ENCODE measurements at places on chromosomes 5 and 9.

- DNase-seq: no peak
Measured at GRCh38 chr9:75487856-75488718, 399.8 kb downstream of the OSTF1 start.

GRCh38 chr5:67146574-67146973 is 50.0 kb downstream of the CD180 start:
- DNase-seq: no peak

DNA sequence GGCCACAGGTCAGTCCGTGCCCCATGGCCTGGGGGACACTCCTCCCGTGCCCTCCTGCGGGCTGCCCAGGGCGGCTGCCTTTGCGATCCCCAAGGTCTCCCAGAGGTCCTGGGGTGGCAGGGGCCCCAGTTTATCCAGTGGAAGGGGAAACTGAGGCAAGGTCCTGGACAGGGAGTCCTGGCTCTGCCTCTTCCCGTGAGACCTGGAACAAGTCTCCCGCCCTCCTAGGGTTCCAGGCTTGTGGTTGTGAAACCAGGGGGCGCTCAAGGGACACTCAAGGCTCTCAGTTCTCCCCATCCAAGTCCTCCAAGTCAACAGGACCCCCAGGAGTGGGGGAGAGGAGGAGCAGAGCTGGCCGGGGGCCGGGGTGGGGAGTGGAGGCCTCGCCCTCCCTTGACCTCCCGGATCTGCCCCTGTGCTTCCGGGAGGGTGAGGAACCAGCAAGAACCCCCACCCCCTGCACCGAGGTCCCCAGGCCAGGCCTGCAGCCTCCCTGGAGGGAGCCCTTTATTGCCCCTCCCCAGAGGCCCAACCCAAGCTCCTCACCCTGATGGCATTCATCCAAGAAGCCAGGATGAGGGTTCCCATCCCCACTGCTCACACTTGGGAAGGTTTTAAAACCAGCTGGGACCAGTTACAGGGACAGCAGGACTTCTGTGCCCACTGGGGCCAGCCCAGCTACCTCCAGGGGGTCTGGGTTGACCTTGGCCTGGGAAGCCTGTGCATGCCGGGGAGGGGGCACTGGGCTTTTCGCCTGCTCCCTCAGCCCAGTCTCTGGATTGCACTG is 24.7 kb upstream of the TMEM250 start:
- DNase-seq: no peak

GRCh38 chr5:108382784-108383330 is 959 bp upstream of the FBXL17 start:
- DNase-seq: peak; percentile 10

GRCh38 chr9:14434158-14434504 is 120.2 kb upstream of the NFIB start:
- DNase-seq: no peak

DNA sequence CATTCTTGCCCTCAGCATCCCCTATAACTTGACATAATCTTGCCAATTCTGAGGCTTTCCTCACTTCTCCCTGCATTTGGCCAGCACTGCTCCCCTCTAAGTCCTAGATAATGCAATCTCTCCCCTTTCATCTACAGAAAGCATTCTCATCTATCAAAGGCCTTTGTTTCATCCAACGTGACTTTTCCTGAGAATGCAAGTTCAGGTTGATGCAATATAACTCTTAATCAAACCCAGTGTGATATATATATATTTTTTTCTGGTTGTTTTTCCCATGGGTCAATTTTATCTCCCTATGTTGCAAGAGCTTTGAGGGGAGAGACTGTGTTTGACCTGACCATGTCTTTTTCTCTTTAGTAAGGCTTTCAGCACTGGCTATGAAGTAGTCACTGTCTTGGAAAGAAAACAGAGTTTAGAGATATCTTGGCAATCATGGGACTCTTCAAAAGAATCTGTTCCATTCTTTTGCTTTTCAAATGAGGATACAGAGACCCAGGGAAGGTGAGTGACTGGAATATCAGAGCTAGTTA is 268.6 kb downstream of the TRPM3 start:
- no peak for DNase-seq

GRCh38 chr5:115673596-115673995 is 47.8 kb upstream of the TMED7 start:
- no peak for DNase-seq

DNA sequence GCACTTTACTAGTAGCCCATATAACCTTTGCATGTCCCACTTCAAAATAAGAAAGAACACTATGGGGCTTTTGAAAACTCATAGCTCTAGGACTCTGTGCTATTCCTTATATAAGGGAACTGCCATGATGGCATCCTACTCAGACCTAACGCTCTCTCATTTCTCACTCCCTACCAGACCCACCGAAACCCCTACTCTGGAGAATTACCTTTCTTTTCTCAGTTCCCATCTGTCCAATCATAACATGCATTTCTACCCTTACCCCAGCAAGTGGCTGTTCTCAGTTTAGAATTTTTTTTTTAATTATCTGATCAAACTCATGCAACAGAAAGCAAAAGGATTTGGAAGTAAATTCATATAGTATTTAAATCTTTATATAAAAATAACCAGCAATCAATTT is 27.3 kb downstream of the CARNMT1 start:
- no peak for DNase-seq

GRCh38 chr9:105006514-105006913 is 78.6 kb upstream of the ABCA1 start:
- DNase-seq: no peak

DNA sequence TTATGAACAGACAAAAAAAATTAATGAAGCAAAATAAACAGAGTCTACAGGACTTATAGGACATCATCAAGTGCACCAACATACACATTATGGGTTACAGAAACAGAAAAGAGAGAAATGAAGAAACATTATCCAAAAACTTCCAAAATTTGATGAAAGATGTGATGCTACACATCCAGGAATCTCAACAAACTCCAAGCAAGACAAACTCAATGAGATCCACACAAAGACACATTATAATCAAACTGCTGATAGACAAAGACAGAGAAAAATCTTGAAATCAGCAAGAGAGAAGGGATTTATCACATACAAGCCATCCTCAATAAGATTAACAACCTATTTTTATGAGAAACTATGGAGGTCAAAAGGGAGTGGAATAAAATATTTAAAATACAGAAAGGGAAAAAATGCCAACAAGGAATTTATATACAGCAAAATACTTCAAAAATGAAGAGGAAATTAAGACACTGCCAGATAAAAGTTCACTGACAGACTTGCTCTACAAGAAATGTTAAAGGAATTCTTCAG is 101.0 kb downstream of the NR2F1-AS1 start:
- DNase-seq: no peak

GRCh38 chr5:163888366-163888765 is 382.9 kb downstream of the MAT2B start:
- no peak for DNase-seq

DNA sequence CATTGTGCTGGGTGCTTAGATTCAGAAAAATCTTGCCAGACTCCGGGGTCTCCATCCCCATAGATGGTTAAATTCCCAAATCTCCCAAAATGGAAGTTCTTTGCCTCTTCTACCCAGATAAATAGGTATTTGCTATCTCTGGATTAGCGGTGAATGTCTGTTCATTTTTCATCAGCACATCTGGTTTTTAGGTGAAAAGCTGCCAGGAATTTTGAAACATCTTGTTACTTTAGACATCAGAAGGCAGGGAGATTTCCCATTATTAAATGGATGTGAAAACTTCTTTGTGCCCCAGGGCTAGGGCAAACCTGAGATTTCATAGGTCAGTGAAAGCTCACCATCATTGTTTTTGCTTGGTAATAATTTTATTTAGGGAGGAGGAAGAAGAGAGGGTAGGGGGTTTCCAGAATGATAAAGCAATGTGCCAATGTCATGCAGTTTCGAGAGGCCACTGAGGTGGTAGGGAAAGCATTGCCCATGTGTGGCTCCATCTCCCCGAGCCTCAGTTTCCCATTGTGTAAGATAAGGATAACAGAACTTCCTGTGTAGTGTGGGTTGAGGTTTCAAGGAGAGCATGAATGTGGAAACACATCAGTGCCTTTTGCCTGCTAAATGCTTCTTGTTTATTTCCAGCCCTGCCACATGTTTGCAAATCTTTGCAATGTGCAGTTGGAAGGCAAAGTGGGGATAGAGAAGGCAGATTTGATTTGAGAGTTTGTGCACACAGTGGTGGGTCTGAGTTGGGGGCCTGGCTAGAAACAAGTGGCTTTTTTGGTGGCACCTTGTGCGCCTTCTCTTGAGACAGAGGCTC is 147.2 kb upstream of the KLF4 start:
- DNase-seq: no peak

GRCh38 chr5:150161242-150162141 is 5.1 kb upstream of the CDX1 start:
- DNase-seq: peak; percentile 90

DNA sequence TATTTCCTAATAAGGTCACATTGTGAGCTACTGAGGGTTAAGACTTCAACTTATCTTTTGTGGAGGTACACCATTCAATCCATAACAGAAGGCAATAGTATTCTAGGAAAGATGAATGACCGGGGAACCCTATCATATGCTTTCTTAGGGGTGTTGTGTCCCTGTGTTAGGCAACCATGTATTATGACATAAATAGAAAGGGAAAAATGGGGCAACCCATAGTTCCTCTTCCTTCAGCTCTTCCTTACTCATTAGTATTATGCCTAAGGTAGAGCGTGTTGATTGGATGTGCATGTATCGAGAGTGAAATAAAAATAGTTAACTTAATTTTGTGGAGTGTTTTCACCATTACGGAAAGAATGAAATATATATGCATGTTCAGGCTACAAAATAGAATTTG is 6.0 kb upstream of the CCNJL start:
- DNase-seq: no peak

DNA sequence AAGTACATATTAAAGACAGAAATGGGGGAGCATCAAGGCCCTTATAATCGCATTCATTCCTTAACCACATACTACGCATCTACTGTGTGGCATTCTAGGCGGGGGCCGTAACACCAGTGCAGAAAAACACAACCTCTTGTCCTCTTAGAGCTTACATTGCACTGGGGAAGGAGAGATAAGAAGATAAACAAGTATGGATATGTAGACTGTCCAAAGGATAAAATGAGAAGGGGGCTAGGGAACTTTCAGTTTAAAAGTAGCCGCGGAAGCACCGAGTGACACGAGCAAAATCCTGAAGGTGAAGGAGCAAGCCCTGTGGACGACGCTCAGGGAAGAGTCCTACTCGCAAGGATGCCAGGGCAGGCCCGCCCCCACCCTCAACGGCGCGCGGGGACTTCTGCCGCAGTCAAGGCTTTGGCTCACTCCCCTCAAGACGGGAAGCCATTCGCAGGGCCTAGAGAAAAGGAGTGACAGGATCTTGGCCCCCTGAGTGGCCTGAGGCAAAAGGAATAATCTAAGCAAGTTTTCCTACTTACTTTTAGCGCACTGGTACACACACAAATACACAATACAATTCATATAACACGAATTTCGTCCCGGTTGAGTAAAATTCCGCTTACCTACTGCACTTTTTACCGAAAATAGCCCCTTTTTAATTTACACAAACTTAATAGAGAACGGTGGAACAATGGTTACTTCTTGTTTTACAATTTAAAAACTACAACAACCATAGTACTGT is 1.3 kb upstream of the NIPBL start:
- DNase-seq: peak; percentile 29

DNA sequence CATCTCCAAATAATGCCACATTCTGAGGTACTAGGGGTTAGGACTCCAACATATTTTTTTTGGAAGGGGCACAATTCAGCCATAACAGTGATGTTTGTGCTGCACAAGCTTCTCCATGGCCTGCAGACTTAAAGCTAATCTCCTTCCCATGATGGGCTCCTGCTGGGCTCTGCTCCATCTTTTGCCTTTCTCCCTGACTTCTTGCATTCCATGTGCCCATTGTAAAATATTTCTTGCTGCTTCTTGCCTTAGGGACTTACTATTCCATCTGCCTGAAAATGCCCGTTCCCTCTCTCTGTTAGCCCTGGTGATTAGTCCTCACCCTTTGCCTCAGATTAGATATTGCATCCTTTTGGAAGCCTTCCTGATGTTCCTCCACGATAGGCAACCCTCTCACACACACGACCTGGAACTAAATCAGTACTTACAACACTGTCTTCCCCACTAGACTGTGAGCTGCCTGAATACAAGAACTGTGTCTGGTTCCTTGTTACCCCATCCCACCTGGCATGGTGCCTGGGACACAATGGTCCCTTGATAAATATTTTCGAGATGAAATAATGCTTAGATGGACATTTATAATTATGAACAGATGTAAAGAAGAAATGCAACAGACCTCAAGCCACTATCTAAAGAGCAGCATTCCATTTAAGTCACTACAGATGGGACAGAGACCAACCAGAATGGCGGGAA is 33.5 kb downstream of the OR1J1 start:
- peak; percentile 42 for DNase-seq

DNA sequence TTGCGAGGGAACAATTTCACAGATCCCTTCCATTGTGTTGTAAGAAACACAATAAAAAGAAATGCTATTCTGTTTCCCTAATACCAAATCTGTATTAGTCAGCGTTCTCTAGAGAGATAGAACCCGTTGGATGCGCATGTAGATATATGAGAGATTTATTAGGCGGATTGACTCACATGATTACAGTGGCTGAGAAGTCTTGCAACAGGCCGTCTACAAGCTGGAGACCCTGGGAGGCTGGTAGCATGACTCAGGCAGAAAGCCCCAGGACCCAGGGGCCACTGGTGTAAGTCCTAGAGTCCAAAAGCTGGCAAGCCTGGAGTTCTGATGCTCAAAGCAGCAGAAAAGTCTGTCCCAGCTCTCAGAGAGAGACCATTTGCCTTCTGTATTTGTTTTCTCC is 18.4 kb upstream of the IL17B start:
- DNase-seq: no peak

GRCh38 chr9:93262537-93263310 is 78.8 kb downstream of the WNK2 start:
- DNase-seq: no peak

GRCh38 chr9:89994988-89995613 is 390.3 kb downstream of the GADD45G start:
- no peak for DNase-seq

Measured in hepatic stellate cell (primary cell).